ENCODE measurements at places on chromosomes 6 and 20.

DNA sequence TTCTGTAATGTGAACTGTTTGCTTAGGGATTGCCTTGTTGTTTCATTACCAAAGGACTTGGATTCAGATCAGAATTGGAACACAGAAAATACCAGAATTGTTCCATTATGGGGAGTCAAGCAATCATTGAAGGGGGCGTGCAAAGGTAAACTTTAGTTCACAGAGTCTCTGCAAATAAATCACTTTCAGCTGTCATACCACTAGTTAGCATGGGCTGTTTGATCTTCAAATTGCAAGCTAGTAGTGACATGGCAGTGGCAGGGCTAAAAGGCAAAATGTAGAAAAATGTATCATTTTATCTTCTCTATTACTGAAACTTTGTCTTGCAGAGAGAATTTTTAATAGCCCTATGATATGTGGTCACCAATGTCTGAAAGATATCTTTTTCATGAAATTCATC is 483.2 kb upstream of the NRSN1 start:
- no peak for DNase-seq

DNA sequence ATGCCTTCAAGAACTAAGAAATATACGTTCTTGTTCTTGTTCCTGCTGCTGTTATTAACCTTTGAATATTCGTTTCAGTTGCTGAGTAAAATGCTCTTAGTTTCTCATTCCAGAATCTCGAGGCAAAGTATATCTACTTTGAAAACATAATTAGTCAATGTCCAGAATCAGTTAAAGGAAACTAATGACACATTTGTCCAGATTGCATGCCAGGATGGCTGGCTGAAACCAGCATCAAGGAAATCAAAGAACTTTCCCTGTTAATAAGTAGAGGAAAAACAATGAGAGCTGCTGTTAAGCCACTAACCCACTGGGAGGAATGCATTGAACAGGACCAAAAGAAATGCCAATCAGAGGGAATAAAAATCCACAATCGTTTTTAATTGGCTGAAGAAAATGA is 196.9 kb downstream of the ALDH8A1 start:
- DNase-seq: no peak

DNA sequence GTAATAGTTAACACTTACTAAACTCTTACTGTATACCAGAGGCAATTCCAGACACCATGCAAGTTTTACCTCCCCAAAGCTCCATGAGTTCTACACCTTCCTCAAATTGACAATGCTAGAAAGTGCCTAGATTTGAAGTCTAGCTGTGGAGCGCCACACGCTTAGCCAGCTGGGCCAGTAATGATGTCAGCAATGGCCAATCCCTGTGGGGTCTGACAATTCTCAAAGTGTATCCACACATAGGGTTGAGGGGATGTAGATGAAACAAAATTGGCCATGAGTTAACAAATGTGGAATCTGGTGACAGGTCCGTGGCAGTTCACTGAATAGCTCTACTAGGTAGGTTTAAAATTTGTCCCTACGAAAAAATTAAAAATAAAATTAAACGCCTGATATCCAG is 1.3 kb downstream of the ZNF343 start:
- DNase-seq: no peak

GRCh38 chr6:42690151-42690702 is 32.2 kb downstream of the PRPH2 start:
- DNase-seq: no peak

DNA sequence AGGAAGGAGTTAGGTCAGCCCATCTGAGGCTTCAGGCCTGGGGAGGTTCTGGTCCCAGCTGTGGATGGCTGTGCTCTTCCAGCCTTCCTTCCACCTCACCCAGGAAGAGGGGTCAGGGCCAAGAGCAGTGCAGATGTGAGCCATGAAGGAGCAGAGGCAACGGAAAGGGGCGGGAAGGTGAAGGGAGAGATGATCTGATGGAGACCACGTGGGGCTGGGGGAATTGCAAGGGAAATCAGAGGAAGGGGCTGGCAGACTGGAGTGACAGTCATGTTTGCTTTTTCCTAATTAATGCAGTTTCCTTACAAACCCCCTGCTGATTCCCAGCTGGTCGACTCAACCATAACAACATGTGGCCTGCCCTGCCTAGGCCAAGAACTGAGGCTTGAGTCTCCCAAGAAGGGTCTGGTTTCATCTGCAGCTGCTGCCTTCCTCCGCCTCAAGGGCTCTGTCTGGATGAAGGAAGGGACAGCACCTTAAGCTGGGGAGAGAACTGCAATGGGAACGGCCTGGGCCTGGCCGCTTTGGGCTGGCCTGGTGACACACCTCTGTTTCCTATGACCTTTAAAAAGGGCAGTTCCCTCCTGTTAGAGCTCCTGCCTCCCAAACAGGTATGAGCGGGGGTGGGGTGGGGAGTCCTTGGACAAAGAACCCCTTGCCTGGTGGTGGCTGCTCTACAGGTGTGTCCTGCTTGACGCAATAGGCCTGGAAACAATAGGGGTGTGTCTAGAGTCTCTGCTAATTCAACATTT is 7.8 kb upstream of the MRPS18A start:
- DNase-seq: no peak

- no peak for DNase-seq
These were observed 42.9 kb upstream of the DACT2 start for GRCh38 chr6:168362276-168362990.

GRCh38 chr20:33893314-33893713 is 82.2 kb downstream of the CHMP4B start:
- DNase-seq: no peak

- no peak for DNase-seq
These were observed 214.3 kb upstream of the MARCKS start for GRCh38 chr6:113642714-113643406.

DNA sequence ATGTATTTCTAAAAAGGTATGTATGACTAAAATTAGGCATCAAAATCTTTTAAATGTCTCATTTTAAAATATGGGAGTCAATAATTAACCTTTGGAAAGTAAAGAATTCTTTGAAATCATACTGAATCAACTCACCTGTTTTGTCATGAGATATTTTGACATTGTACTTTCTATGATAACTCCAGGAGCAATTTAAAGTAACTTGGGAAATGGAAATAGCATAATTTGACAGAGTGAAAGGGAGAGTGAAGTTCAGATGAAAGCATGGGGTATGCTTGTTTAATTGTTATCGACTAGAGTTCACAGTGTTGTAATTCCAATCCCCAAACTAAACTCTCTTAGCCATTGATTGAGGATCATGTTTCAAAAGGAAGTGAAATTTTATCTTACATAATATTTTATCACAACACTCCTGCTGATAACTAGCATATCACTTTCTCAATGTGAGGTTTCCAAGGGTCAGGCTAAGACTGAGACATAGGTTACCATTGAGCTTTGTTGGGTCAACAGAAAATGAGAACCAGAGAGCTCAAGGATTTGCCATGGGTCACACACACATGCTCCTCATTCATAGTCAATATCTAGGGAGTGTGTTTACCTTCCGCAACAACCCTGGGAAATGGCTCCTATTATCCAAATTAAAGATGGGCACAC is 2.3 kb downstream of the GSTA1 start:
- DNase-seq: no peak
